ENCODE measurements at places on chromosomes 12 and 14.
A peak's percentile ranks its signal among the peaks of the same experiment; 100 is the strongest.

GRCh38 chr12:100401660-100402059, 44.8 kb downstream of the SLC17A8 start:
- peak; percentile 26 for DNase-seq

GRCh38 chr12:6383572-6384498, at the start of gene LTBR:
LTBR (plus strand) TSS chr12:6384162; CDS start chr12:6384359, 197 bp downstream.
- peak; percentile 93 for DNase-seq

- DNase-seq, result no peak
Observed at GRCh38 chr12:66863276-66863675, 184.4 kb upstream of the GRIP1 start.

DNA sequence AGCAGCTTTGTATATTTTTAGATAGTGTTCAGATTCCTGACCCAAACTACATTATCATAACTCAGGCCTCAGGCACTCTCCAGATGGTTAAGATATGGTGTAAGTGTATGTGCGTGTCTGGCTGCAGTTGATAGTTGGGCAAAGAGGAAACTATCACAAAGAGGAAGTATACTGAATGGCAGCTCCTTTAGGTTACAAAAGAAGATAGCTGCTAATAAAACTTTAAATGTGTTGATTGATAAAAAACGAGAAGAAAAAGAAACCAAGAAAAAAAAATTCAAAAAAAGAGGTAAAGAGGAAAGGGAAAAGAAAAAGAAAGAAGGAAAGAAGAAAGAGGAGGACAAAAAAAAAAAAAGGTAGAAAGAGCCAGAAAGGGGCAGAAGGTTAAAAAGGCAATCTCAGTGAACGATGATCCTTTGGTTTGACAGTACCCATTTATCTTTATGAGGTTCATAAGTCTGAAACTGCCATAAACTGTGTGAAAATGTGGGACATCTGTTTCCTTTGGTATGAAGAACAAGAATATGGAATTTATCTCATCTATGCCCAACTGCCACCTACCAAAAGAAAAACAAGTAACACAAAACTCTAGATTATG, 42.2 kb downstream of the TAOK3 start:
- DNase-seq, result peak; percentile 47

- DNase-seq, result no peak
Observed at GRCh38 chr14:102027951-102028350, 58.9 kb downstream of the HSP90AA1 start.

DNA sequence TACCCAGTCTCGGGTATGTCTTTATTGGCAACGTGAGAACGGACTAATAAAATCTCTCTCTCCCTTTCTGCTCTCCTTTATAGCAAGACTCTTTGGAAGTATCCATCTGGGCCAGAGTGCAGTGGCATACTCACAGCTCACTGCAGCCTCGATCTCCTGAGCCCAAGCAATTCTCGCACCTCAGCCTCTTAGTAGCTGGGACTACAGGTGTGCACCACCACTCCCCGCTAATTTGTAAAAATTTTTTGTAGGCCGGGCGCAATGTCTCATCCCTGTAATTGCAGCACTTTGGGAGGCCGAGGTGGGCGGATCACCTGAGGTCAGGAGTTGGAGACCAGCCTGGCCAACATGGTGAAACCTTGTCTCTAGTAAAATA, 33.2 kb upstream of the PPP2R5C start:
- no peak for DNase-seq

GRCh38 chr12:113306382-113306781, 28.5 kb downstream of the SLC8B1 start:
- no peak for DNase-seq

- DNase-seq, result no peak
Observed at GRCh38 chr12:1949771-1950470, 31.5 kb upstream of the CACNA2D4 start.

GRCh38 chr12:129467289-129467688, 436.5 kb downstream of the TMEM132D start:
- no peak for DNase-seq

- peak; percentile 60 for DNase-seq
Observed at GRCh38 chr12:25241167-25242020, 9.3 kb downstream of the KRAS start.

DNA sequence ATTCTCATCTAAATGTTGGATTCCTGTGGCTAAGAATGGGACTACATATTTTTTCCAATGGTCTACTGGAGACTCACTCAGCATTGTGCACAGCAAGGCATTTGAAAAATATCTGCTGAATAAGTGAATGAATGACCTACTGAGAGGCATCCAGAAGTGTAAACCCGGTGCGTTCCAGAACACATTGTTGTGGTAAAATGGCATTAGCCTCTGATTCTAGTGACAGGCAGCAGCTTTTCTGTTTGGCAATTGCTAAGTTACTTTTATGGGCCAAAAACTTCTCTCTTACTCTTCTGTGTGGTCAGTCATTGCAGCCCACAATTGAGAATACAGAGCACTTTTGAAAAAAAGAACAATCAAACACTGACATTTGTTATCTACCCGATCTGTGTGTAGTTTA, 36.5 kb downstream of the WIF1 start:
- DNase-seq, result no peak

DNA sequence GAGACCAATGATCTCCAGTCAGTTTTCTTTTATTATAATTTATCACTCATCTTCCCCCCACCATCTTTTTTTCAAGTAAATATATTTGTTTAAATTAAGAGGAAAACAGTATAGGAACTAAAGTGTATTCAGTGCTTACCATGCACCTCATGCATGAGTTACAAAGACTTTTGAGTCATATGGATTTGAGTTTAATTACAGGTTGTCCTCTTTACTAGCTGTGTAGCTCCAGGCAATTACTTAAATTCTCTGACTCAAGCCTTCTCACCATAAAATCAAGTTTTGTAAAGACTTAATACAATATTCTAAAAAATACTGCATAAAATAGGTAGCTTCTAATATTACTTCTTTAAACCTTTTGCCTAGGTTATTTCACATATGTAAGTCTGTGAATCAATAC, 251.3 kb downstream of the SLC16A7 start:
- no peak for DNase-seq

DNA sequence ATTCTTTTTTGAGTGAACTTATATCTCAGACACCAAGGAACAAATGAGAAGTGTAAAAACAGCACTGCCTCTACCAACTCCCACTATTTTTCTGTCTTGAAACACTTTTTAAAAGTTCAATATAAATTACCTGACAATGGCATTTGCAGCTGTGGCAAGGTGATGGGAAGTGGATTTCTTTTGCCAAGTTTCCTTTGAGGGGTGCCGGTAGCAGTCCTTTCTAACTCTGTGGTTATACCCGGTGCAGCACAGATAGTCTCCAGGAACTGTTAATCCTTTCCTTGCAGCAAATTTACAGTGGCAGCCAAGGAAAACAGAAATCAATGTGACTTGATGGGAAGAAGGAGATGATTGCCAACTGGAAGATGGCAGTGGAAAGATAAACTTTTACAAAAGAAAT, 243.7 kb downstream of the BCAT1 start:
- DNase-seq, result no peak

GRCh38 chr12:111894556-111894955, 52.5 kb downstream of the MAPKAPK5 start:
- no peak for DNase-seq

DNA sequence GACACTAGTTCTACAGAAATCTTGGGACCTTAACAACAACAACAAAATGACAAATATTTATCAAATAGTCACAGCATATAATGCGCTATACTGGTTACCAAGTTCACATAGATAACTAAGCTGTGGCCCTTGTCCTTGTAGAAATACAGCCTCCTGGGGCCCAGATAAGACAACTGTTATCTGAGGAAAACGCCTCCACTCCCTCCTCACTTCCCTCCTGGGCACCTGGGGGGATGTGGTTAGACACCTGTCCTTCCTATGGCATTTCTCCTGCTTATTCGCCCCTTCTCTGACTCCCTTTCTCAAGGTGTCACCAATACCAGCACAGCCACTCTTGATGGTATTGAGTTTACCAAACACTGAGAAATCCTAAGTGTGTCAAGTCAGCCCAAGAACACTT, 419.4 kb downstream of the RAD51B start:
- DNase-seq, result no peak

DNA sequence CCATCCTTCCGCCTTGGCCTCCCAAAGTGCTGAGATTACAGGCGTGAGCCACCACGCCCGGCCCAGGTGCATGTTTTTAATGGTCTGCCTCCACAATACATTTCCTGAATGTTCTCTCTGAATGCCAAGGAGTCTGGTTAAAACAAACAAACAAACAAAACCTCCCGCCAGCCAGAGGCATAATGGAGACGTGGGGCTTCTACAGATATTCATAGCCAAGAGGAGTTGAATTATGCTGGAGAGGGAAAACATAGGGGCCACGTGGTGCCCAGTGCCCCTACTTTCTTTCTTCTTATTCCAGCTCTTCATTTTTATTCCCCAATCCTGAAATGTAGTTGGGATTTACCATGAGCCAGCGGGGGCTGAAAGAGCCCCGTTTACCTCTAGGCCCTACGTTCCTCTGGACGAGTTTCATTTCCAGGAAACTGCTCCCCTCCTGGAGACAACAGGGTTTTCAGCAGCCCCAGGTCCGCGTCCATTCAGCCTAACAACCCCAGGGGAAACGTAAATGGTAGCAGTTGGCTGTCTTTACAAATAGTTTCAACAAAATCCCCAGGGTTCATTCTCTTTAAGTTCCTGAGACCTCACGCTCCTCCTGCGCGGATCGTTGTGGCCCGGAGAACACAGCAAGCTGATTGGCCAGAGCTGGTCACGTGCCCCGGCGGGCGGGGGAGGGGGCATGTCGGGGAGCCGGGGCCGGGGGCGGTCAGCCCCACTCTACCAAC, 108.5 kb upstream of the ESRRB start:
- peak; percentile 21 for DNase-seq

DNA sequence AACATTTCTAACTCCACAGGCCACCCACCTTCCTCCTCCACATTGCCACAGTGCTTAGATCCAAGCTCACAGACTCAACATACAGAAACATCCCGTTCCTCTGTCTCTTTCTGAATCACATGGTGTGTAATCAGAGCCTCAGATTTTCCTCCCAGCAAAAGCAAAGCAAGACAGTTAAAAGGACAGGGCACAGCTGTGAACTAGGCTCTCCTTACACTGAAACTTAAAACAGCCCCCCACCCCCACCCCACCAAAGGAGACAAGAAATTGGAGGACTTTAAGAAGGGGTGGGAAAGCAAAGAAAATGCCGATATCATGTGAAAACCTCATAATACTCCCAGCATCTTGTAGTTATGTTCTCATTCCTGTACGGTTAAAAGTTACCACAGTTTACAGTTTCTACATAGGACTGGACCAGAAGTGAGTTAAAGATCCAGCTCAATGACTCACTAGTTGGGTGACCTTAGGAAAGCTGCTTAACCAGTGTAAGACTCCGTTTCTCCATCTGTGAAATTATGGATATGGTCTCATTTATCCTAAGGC, 4.8 kb downstream of the YBX3 start:
- DNase-seq, result peak; percentile 52

GRCh38 chr14:106831322-106831720, 1304.9 kb downstream of the TMEM121 start:
- peak; percentile 0 for DNase-seq

DNA sequence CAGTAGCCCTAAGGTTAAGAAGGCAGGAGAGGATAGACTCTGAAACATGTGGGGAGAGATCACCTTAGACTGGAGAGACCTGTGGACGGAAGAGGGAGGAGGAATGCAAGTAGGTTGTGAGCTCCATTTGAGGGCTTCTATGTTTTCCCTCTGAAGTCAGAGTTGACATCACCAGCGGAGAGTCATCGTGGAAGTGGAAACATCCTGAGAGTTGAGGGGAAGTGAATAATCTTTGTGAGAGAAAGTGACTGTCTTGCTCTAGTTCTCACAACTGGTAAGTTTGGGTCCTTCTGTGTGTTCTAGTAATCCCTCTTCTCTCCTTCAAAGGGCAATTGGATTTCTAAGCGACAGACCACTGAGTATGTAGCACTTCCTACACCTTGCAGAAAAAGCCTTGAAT, 103.6 kb upstream of the CCND2 start:
- DNase-seq, result no peak

GRCh38 chr12:77845831-77846230, 15.1 kb downstream of the NAV3 start:
- peak; percentile 78 for DNase-seq

- DNase-seq, result no peak
Observed at GRCh38 chr12:32876004-32876403, 20.6 kb downstream of the PKP2 start.

DNA sequence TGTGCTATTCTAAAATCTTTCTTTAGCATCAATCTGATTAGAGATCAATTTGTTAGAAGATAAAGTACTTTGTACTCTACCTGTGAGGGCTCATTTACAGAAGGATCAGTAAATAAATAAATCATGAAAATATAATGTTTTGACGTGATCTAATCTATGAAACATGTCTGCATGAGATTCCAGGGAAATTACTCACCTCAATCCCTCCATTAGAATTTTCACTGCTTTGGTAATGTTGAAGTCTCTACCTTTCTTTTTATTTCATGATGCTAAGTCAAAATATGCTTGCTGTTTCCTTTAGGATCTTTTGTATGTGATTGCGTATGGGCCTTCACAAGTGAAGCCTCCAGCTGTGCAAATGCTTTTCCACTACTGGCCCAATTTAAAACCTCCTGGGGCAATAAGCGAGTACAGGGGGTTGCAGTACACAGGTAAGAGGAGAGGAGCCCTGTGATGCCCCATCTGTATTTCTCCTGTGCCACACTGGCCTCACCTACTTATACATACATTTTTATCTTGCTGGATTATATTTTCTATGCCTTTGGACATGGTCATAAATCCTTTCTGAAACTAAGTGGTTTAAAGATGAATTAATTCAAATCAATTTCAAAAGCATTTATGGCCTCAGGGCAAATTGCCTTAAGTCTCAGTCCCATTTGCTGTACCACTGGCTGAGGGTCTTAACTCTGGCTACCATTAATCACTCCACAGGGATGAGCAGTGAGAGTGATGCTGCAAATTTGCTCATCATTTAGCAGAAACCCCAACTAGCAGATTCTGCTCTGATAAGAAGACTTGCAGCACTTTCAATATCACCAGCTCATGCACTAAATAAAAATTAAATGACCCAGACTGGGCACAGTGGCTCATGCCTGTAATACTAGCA, 66.4 kb downstream of the UNC79 start:
- no peak for DNase-seq

DNA sequence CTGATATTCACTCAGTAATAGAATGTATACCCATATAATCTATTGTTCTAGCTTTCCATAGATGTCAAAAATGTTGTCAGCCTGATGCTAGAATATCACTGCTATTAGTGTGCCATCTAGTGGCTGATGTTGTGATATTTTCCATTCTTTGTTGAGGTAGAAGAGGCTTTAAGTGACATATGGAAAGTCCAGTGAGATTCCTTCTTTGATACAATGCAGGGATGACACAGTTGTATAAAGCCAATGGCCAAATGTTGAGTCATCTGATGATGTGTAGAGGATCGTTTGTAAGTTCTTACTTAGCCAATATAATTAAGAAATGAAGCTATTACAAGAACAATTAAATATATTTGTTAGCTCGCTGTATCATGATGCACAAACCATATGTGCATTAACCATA, 58.1 kb upstream of the PCED1B start:
- peak; percentile 92 for DNase-seq

GRCh38 chr12:123085066-123085465, 65.8 kb downstream of the PITPNM2 start:
- DNase-seq, result no peak

- DNase-seq, result no peak
Observed at GRCh38 chr12:120238217-120238616, 27.3 kb downstream of the PXN start.

GRCh38 chr12:20985399-20985798, 145.6 kb upstream of the SLCO1B1 start:
- DNase-seq, result no peak

GRCh38 chr12:131038961-131039950, 85.5 kb downstream of the ADGRD1 start:
- DNase-seq, result no peak
